ENCODE measurements at places on chromosomes 2 and 18. TPM values are rescaled to one million over a fixed set of nuclear protein-coding genes. Genes with fewer than 3 reads are reported as not detected.
A peak's percentile ranks its signal among the peaks of the same experiment; 100 is the strongest.

SCG2 gene
- not detected for total RNA-seq

EVX2 gene
- total RNA-seq, result not detected

ICA1L gene
- 10.1 TPM for total RNA-seq

PARD3B gene
- total RNA-seq, result not detected

DLGAP1 gene
- 8.8 TPM for total RNA-seq

ALPP gene
- total RNA-seq, result not detected

PLEKHH2 gene
- total RNA-seq, result not detected

ELAC1 gene
- total RNA-seq, result 6.6 TPM

THADA gene
- 29.4 TPM for total RNA-seq

- peak overlapping the region; percentile 50 for H3K27ac ChIP-seq
- peaks cover 3% of the 10 kb centered on the region for H3K36me3 ChIP-seq
- peak; percentile 50 for DNase-seq
- peaks cover 13% of the 10 kb centered on the region for H3K4me1 ChIP-seq
- H3K4me3 ChIP-seq, result no peak overlapping the region
Measured at GRCh38 chr2:170056900-170057299, 121.0 kb upstream of the MYO3B start.

- DNase-seq, result no peak
- H3K4me3 ChIP-seq, result no peak overlapping the region
- H3K4me1 ChIP-seq, result no peaks in the 10 kb centered on the region
- no peaks in the 10 kb centered on the region for H3K27me3 ChIP-seq
- H3K36me3 ChIP-seq, result no peaks in the 10 kb centered on the region
Measured at GRCh38 chr2:18741895-18742732, 152.7 kb upstream of the NT5C1B start.

- no peaks in the 10 kb centered on the region for H3K27me3 ChIP-seq
- DNase-seq, result no peak
- no peak overlapping the region for H3K4me3 ChIP-seq
- no peak overlapping the region for H3K27ac ChIP-seq
Measured at GRCh38 chr2:60391649-60392375, 161.6 kb downstream of the BCL11A start.

DNA sequence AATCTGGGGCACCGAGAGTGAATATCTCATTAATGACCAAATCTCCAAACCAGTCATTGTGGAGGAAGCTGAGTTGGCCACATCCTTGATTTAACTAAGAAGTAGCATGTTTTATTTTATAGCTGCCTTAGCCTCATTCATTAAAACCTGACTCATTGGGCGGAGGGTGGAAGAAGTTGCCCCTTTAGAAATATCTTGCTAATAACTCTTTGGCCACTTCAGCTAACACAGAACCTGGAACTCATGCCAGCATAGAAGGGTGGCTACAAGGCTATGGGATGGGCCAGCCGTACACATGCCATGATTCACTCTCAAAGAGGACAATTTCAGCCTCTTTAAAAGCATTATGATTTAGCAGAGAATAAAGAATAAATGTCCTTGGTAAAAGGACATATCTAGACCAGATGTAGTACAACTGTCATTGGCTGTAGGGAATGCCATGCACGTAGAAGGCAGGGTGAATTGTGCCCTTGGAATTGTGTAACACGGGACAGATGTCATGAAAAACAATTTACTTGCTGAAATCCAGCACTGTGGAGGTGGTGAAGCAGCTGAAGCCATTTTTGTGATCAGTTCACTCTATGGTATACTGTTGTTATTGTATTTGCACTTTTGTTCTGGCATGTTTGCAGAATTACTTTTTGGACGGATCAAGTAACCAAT, 330.0 kb downstream of the PLCL1 start:
- DNase-seq, result no peak
- no peaks in the 10 kb centered on the region for H3K27me3 ChIP-seq
- H3K4me3 ChIP-seq, result no peak overlapping the region

DNA sequence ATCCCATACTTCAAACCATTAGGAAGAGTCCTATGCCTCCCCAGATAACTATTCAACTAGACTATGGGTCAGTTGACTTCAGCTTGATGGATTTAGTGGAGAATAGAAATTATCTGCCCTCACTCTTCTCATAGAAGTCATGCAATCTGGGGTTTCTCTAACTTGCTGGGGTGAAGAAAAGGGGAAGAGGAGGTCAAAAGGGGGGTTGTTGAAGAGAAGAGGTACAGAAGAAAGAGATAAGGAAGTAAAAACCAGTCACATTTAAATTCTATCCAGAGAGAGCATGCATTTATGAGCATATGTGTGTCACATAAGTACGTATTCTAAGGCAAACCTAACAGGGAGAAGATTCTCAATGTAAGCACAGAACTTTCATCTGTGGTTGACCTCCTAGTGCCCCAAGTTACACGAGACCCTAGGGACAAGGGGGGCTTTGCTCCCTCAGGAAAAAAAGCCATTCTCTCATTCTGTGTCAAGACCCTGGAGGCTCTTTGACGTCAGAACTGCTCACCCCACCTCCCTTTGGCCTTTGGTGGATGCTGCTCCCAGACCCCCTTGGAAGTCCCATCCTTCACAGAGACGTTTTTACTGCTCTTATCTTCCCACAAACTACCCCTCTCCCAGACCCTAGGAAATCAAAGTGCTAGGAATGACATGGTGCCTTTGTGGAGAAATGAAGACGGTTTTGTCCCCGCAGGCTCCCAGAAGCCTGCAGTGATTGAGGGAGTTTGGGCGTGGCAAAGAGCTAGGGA, 236.8 kb upstream of the TNP1 start:
- H3K27me3 ChIP-seq, result no peaks in the 10 kb centered on the region
- no peaks in the 10 kb centered on the region for H3K36me3 ChIP-seq
- H3K4me1 ChIP-seq, result no peaks in the 10 kb centered on the region
- no peak for DNase-seq
- H3K4me3 ChIP-seq, result no peak overlapping the region

GRCh38 chr2:18620867-18621632, 31.7 kb upstream of the NT5C1B start:
- no peak overlapping the region for H3K4me3 ChIP-seq
- H3K36me3 ChIP-seq, result no peaks in the 10 kb centered on the region
- H3K27me3 ChIP-seq, result 0 out of 2 replicates have a peak, but pooled peaks cover under 1% of the 10 kb centered on the region
- H3K27ac ChIP-seq, result no peak overlapping the region

- H3K27ac ChIP-seq, result no peak overlapping the region
- no peaks in the 10 kb centered on the region for H3K36me3 ChIP-seq
- H3K27me3 ChIP-seq, result peaks cover 3% of the 10 kb centered on the region
- no peaks in the 10 kb centered on the region for H3K4me1 ChIP-seq
Measured at GRCh38 chr2:234142530-234142929, 92.0 kb downstream of the SPP2 start.

GRCh38 chr2:167015806-167016205, 127.5 kb downstream of the XIRP2 start:
- H3K36me3 ChIP-seq, result no peaks in the 10 kb centered on the region
- no peaks in the 10 kb centered on the region for H3K27me3 ChIP-seq
- no peaks in the 10 kb centered on the region for H3K4me1 ChIP-seq
- no peak overlapping the region for H3K4me3 ChIP-seq
- no peak overlapping the region for H3K27ac ChIP-seq

GRCh38 chr2:99112617-99113016, 28.9 kb upstream of the C2orf15 start:
- no peaks in the 10 kb centered on the region for H3K36me3 ChIP-seq
- H3K27me3 ChIP-seq, result no peaks in the 10 kb centered on the region
- no peak for DNase-seq
- H3K27ac ChIP-seq, result no peak overlapping the region

GRCh38 chr18:48009116-48009745, 78.8 kb upstream of the SMAD2 start:
- DNase-seq, result no peak
- H3K4me3 ChIP-seq, result no peak overlapping the region
- H3K27me3 ChIP-seq, result no peaks in the 10 kb centered on the region
- no peak overlapping the region for H3K27ac ChIP-seq

DNA sequence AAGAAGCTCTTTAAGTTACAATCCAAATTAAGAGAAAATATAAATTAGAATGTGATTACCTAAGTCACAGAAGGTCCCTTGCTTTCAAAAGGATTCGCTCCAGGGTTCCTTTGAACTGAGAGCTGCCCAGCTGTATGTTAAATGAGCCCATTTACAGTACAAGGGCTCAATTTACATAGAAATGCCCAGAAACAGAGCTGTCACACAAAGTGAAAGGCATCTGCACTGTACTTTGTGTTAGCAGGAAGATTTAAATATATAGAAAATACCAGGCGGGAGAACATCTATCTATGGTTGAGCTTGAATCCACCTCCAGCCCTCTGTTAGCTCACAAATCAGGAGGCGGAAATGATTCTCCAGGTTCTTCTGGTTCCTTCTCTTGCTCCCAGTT, 272.9 kb downstream of the PAX3 start:
- no peaks in the 10 kb centered on the region for H3K27me3 ChIP-seq

DNA sequence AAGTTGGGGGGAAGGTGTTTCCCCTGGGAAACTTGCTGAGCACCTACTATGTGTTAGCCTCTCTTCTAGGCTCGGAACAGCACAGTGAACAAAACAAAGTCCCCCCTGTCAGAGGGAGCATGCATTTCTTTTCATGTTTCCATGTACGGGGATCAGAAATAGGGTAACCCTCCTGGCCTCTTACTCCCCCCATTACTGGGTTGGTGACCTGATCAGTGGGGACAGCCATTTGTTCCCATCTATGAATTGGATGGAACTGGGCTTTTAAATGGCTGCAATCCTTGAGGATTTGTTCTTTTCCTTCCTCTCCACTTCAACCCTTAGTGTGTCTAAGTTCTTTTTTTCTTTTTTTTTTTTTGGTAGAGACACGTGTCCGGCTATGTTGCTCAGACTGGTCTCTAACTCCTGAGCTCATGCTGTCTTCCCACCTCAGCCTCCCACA, 13.7 kb downstream of the NCL start:
- DNase-seq, result peak; percentile 65
- peaks cover 33% of the 10 kb centered on the region for H3K36me3 ChIP-seq
- no peak overlapping the region for H3K4me3 ChIP-seq
- no peaks in the 10 kb centered on the region for H3K27me3 ChIP-seq
- no peak overlapping the region for H3K27ac ChIP-seq

- no peak overlapping the region for H3K27ac ChIP-seq
- DNase-seq, result peak; percentile 63
- H3K4me3 ChIP-seq, result peak overlapping the region; percentile 71
Measured at GRCh38 chr2:28393114-28393836, 617 bp downstream of the FOSL2 start.
